ENCODE measurements at places on chromosomes 3 and 15.

DNA sequence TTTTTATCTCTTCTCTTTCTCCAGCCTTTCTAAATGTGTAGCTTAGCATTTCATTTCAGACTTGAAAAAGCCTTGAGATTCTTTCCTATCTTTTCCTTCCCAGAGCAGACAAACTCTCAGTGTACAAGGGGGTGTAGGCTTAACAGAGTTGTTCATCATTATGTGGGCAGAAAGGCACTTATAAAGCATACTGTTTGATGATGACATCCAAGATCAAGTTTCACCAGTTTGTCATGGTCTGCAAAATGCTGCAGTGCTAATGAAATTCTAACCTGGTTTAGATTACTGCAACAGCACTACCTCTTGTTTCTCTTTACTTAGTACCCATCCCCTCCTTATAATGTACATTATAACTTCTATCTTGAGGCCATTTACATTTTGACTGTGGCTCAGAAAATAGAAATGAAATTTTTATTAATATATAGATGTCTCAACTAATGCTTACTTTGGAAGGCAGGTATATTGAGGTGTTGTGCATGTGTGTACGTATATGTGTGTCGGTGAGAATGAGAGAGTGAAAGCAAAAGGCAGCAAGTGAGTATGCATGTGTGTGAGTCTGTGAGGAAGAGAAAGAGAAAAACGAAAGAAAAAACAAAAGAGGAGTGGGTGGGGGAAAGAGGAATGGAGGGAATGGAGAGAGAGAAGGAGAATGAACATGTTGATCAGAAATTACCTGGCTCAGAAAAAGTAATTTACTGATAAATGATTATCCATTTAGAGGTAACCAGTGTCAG, 1043.6 kb downstream of the TUSC7 start:
- peak; percentile 7 for DNase-seq

GRCh38 chr15:67059127-67059553, 6.3 kb upstream of the SMAD3 start:
- DNase-seq, result no peak

DNA sequence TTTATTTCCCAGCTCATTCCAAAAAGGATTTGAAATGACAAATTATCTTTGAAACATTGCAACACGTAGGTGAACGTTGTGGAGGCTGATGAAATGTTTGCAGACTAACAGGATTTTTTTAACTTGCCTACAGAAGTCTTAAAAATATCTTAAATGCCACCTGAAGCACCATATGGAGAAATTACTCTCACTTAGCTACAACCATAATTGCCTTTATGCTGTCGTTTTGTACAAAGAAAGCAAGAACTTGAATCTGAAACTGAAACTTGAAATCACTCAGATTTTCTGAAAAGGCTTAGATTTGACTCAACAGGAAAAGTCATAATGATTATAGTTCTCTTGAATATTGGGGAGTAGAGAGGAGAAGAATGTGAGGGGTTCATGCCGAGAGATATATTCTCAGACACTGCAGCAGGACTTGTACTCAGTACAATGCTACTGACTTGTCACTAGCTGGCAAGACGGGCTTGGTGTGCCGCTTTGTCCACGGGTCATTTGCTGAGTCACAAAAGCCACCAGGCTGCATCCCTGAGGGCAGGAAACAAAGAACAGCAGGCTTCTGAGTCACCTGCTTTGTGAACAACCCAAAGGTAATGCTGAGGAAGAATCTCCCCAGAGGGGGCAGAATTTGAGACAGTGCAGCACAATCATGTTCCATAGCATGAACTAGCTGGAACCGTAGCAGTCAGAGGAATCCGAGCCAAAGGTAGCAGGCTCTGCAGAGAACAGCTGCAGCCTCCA, 7.1 kb upstream of the FMN1 start:
- DNase-seq, result peak; percentile 96

- peak; percentile 36 for DNase-seq
These were observed 77.3 kb upstream of the PHLDB2 start for GRCh38 chr3:111781561-111782446.

DNA sequence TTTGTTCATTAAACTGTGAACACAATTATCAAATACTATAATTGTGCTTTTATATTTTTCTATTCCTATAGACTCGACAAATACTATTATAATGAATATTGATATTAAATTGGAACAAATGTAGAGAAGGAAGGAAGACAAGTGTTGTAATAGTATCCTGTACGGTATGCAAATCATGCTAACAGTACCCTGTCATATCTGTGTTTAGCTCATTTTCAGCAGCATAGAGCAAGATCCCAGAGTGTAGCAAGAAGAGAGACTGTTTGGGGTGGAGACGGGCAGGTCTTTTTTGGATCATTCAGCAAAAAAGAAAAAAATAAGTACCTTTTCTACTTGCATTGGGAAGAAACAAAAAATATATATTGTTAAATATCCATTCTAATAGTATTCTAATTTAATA, 224.1 kb downstream of the TPRG1 start:
- no peak for DNase-seq

GRCh38 chr15:47577000-47577399, 140.3 kb upstream of the SEMA6D start:
- DNase-seq, result no peak

- DNase-seq, result no peak
These were observed 59.1 kb downstream of the SSR3 start for GRCh38 chr3:156495816-156496215.

- no peak for DNase-seq
These were observed 55.0 kb downstream of the ATP2C1 start for GRCh38 chr3:130948929-130949328.

DNA sequence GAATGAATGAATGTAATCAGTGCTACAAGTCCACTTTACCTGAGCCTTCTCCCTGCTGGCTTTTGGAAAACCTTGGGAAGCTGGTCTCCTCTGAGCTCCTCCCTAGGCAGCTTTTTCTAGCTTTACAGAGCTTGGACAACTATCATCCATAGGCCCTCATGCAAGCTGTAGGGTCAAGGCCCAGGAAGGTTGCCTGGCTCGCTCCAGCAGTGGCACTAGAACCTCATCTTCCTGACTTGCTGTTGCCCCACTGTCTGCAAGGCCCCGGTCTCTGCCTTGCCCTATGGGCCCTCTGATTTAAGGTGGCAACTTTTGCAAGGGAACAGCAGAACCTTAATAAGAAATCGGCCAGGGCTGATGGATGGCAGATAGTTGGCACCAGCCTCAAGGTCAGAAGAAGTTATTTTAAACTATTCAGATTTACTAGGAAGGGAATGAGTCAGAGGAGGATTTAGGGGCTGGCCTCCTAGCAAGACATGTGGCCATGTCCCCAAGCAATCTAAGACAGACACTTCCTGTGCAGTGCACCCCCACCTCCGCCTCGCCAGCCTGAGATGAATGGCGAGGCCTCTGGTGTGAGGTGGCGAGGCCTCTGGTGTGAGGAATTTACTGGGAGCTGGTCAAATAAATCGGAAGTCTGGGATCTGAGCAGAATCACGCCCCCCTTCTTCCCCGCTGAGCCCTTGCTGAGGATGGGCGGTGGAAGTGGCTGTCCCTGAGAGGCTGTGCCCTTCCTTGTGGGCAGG, 180.8 kb downstream of the MEGF11 start:
- peak; percentile 87 for DNase-seq

- no peak for DNase-seq
These were observed 45.8 kb upstream of the UBE2E2 start for GRCh38 chr3:23157331-23157730.

- peak; percentile 52 for DNase-seq
These were observed 13.6 kb upstream of the COMMD2 start for GRCh38 chr3:149765762-149766334.

DNA sequence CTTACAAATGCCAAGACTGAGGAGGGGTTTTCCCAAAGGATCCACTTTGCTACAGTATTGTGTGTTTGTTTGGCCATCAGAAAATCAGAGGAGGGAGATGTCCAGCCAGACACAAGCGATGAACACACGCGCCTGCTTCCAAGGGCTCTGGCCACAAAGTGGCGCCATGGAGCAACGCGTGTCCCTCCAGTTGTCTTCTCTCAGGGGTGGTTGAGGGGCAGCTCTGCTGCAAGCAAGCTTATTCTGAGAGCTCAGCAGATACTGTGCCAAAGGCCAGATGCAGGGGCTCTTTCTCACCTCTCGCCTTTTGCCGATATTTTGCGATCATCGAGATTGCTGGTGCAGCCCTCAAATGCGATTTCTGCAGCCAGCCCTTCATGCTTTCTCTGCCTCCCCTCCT, 88.9 kb upstream of the OSBPL11 start:
- peak; percentile 11 for DNase-seq

All from M059J (cell line).